ENCODE measurements at places on chromosomes 1 and 21.
A peak's percentile ranks its signal among the peaks of the same experiment; 100 is the strongest.

GRCh38 chr1:42680921-42681683 lies 1.1 kb upstream of the YBX1 start:
- H3K27ac ChIP-seq, result peak overlapping the region; percentile 96
- H3K36me3 ChIP-seq, result no peaks in the 10 kb centered on the region
- peaks cover 36% of the 10 kb centered on the region for H3K4me1 ChIP-seq
- H3K4me3 ChIP-seq, result peak overlapping the region; percentile 57
- peak; percentile 48 for DNase-seq

DNA sequence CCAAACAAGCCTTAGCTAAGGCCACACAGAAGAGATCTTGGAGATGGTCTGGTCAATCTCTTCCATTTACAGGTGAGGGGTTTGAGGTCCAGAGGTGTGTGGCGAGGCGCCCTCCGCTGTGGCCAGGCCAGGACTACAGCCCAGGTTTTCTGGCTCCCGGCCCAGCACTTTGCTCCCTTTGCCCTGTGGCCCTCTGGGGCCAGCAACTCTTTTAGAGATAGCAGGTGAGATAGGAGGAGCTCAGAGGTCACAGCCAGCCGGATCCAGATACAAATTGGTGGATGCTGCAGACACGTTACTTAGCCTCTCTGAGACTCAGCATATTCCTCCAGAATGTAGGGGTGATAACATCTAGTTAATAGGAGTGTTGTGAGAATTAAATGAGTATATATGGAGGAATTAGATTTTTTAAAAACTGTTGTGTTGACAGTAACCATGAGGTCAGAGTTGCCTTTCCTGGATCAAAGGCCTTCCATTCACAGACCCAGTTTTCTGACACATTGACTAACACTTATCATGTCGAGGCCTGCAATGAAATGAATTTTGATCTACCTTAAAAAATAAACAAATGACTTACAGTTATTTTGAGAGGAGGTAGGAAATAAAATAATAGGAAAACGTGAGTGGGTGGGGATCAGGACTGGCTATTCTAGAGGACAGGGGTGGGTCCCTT lies 16.6 kb downstream of the TEX35 start:
- H3K36me3 ChIP-seq, result no peaks in the 10 kb centered on the region
- DNase-seq, result peak; percentile 56
- no peaks in the 10 kb centered on the region for H3K27me3 ChIP-seq
- H3K4me3 ChIP-seq, result no peak overlapping the region

GRCh38 chr21:32359719-32360260 lies 33.0 kb downstream of the URB1 start:
- H3K27ac ChIP-seq, result no peak overlapping the region
- H3K4me1 ChIP-seq, result no peaks in the 10 kb centered on the region
- H3K27me3 ChIP-seq, result no peaks in the 10 kb centered on the region
- no peak for DNase-seq

GRCh38 chr1:64483731-64484414 lies 13.9 kb downstream of the CACHD1 start:
- H3K4me3 ChIP-seq, result no peak overlapping the region
- no peaks in the 10 kb centered on the region for H3K27me3 ChIP-seq
- H3K36me3 ChIP-seq, result no peaks in the 10 kb centered on the region
- H3K27ac ChIP-seq, result peak overlapping the region; percentile 70
- peaks cover 46% of the 10 kb centered on the region for H3K4me1 ChIP-seq

- H3K27me3 ChIP-seq, result no peaks in the 10 kb centered on the region
- DNase-seq, result no peak
- no peak overlapping the region for H3K4me3 ChIP-seq
- H3K4me1 ChIP-seq, result peaks cover 41% of the 10 kb centered on the region
These were observed 1.2 kb downstream of the SMIM1 start for GRCh38 chr1:3773572-3774275.

DNA sequence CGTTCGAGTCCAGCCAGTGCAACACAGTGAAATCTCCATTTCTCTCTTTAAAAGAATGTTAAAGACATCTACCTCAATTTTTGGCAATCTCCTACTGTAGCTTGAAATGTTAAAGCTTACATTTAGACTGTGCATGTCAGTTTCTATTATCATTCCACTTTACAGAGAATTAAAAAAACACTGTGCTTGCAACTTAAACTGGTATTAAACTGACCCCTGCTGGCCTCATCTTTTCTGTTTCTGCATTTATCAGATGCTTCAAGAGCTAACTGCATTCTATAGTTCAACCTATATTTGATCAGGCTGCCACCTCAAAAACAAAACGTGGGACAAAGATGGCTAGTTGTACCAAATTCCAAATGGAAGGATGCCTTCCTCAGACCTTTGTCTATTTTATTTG lies 226.5 kb downstream of the SMYD3 start:
- DNase-seq, result peak; percentile 41
- peaks cover 15% of the 10 kb centered on the region for H3K4me1 ChIP-seq
- no peak overlapping the region for H3K4me3 ChIP-seq
- H3K27me3 ChIP-seq, result no peaks in the 10 kb centered on the region
- H3K36me3 ChIP-seq, result no peaks in the 10 kb centered on the region

DNA sequence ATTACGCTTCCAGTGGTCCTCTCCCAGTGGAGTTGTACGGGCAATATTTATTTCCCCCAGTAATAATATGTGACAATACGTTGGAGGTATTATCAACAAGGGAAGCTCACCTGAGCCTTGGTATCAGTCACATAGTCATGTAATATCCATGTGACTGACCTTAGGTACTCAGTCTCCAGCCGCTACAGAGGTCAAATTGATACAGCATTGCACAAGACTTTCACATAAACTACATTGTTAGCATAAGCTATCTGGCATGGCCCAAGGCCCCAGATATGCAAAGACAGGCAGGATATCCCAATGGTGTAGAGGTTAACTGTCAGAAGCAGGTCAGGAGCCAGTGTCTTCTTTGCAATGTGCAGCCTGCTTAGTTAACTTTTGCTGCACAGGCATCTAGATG lies 15.3 kb upstream of the CHIT1 start:
- H3K4me3 ChIP-seq, result no peak overlapping the region
- H3K27ac ChIP-seq, result no peak overlapping the region
- no peaks in the 10 kb centered on the region for H3K4me1 ChIP-seq
- no peaks in the 10 kb centered on the region for H3K36me3 ChIP-seq

DNA sequence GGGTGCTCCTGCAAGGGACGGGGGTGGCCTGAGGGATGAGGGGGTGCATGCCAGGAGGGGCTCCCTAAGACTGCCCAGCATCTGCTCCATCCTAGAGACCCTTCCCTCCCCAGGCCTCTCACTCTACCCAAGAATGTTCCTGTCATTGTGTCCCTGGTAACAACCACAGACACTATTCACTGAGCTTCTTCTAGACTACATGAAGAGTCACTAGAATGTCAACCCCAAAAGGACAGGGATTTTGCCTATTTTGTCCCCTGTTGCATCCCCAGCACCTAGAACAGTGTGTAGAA lies 2.9 kb downstream of the TNFRSF25 start:
- no peaks in the 10 kb centered on the region for H3K4me1 ChIP-seq
- no peaks in the 10 kb centered on the region for H3K27me3 ChIP-seq
- DNase-seq, result no peak
- no peaks in the 10 kb centered on the region for H3K36me3 ChIP-seq

DNA sequence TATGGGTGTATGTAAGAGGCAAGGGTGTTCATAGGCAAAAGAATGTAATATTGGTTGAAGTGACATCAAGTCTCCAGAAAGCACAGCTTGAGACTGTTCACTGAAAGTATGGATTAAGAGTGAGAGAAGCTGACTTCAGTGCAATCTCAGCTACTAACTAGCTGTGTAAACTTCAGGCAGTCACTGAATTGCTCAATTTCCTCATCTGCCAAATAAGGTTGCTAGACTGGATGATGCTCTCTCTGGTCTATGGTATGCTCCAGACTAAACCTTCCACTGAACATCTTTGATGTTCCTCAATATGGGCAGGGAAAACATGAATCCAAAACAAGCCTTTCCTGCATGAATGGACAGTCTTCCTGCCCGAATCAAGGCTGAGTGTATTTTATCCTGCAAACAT lies 111.8 kb upstream of the USH2A start:
- no peaks in the 10 kb centered on the region for H3K36me3 ChIP-seq
- no peak overlapping the region for H3K27ac ChIP-seq
- DNase-seq, result no peak
- H3K4me3 ChIP-seq, result no peak overlapping the region

DNA sequence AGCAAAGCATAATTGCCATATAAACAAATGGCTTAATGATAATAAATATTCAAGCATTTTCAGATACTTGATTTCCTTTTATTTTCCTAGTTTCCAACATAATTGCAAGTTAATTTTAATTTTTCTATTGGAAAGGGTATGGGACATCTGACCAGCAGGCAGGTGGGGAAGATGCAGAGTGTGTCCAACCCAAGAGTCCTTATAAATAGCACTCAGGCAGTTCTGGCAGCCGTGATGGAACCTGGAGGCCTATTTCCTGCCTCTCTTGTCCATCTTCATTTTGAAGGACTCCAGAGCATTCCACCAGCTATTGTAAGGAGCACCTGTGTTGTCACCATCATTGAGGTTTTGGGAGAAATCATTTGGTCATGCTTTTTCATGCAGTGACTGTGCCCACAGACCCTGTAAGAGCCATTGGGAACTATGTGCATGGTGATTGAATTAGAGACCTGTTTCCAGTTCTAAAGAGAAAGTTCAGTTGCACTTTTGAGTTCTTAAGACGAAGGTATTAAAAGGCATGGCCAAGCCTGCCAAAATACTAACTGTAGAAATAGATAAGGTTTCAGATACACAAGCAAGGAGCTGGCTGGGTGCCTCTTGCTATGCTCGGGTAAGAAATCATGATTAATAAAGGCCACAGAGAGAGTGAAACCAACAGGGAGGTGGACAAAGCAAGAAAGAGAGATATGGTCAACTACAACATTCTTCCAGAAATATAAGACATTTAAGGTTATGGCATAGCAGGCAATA lies 92.3 kb downstream of the SPATA46 start:
- peak overlapping the region; percentile 39 for H3K27ac ChIP-seq
- H3K4me1 ChIP-seq, result peaks cover 16% of the 10 kb centered on the region
- no peak overlapping the region for H3K4me3 ChIP-seq
- DNase-seq, result no peak

- no peak for DNase-seq
- H3K4me1 ChIP-seq, result no peaks in the 10 kb centered on the region
- H3K4me3 ChIP-seq, result no peak overlapping the region
These were observed 50.7 kb upstream of the TNFSF4 start for GRCh38 chr1:173257805-173258204.

DNA sequence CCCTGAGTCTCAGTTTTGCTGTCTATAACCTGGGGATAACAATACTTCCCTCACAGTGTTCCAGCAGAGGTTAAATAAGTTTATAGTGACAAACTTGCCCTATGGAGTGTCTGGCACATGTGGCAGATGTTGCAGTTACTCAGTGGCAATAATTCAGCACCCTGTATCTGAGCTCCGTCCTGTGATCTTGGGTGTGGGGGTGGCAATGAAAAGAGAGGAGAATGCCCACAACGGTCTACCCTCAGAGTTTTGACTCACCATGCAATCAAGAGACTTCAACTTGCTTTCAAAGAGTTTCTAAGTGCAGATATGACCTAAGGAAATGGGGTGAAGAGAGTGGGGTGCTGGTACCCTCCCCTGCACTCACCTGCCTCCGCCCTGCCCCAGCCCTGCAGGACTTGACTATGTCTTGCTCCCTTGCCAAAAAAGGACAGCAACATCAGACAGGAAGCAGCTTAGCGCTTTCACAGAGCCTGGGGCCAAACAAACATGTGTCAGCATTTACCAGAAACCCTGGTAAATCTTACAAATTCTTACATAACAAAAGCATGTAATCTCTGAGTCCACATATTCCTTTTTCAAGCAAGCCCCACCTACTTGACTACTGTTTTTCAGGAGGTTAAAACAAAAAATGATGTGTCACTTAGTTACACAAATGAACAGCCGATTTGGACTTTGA lies 185.1 kb upstream of the CAMK1G start:
- H3K4me1 ChIP-seq, result no peaks in the 10 kb centered on the region
- no peaks in the 10 kb centered on the region for H3K27me3 ChIP-seq
- H3K36me3 ChIP-seq, result no peaks in the 10 kb centered on the region
- no peak overlapping the region for H3K4me3 ChIP-seq

DNA sequence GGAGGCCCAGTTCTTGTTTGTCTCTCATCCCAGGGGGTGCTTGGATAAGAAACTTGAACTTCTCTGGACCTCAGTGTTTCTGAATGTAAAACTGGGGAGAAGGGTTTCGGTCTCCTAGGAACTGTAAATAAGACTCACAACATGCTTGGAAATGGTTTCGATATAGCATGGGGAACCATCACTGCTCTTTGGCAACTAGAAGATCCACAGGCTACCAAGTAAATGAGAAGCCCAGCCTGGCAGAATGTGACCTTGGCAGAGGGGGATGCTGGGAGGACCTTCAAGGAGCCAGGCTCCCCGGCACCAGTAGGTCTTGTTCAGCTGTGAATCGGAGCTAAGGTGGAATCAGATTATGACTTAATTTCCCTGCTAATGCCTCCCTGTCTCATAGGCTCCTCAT lies 3.7 kb downstream of the ARL8A start:
- DNase-seq, result no peak
- no peaks in the 10 kb centered on the region for H3K27me3 ChIP-seq
- peaks cover 7% of the 10 kb centered on the region for H3K4me1 ChIP-seq
- H3K36me3 ChIP-seq, result no peaks in the 10 kb centered on the region

GRCh38 chr21:32844653-32845436 lies 73.3 kb upstream of the PAXBP1 start:
- no peak overlapping the region for H3K27ac ChIP-seq
- H3K36me3 ChIP-seq, result no peaks in the 10 kb centered on the region
- no peaks in the 10 kb centered on the region for H3K4me1 ChIP-seq
- H3K27me3 ChIP-seq, result peaks cover 23% of the 10 kb centered on the region

GRCh38 chr21:43645136-43645891 lies 14.0 kb downstream of the HSF2BP start:
- no peaks in the 10 kb centered on the region for H3K36me3 ChIP-seq
- DNase-seq, result peak; percentile 86
- no peak overlapping the region for H3K4me3 ChIP-seq
- H3K4me1 ChIP-seq, result peaks cover 7% of the 10 kb centered on the region
- peak overlapping the region; percentile 64 for H3K27ac ChIP-seq
- H3K27me3 ChIP-seq, result no peaks in the 10 kb centered on the region

GRCh38 chr1:108569097-108569728 lies 9.3 kb downstream of the EEIG2 start:
- no peaks in the 10 kb centered on the region for H3K36me3 ChIP-seq
- DNase-seq, result no peak
- no peaks in the 10 kb centered on the region for H3K4me1 ChIP-seq
- no peaks in the 10 kb centered on the region for H3K27me3 ChIP-seq

GRCh38 chr1:11693917-11694316 lies 2.4 kb downstream of the DRAXIN start:
- no peak overlapping the region for H3K4me3 ChIP-seq
- H3K36me3 ChIP-seq, result no peaks in the 10 kb centered on the region
- peaks cover 6% of the 10 kb centered on the region for H3K4me1 ChIP-seq
- H3K27ac ChIP-seq, result no peak overlapping the region
- peaks cover 49% of the 10 kb centered on the region for H3K27me3 ChIP-seq

DNA sequence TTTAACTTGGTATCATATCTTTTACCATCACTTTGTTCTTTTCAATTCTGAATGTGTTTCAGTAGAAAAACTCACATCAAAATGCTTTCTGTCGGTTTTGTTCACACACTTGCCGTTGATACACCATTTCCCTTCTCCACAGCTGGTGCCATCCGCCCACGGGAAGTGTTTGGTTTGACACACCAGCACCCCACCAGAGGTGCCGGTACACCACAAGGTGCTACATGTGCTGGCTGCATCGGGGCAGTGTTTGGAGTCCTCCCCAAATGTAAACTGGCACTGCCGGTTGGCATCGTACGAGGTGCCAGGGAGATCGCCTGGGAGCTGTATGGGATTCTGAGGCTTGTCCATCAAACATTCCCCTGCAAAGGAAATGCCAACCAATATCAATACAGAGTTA lies 5.0 kb downstream of the ADAMTS1 start:
- no peak overlapping the region for H3K27ac ChIP-seq
- H3K4me3 ChIP-seq, result no peak overlapping the region
- no peaks in the 10 kb centered on the region for H3K27me3 ChIP-seq
- peaks cover 6% of the 10 kb centered on the region for H3K4me1 ChIP-seq
- DNase-seq, result no peak
